Stimulated activated CD8-positive, alpha-beta memory T cell treated with anti-CD3 and anti-CD28 coated beads, Interleukin-15, amount 100 ng/mL, for 1 hour (primary cell): ENCODE measurements at places on chromosomes 1 and 21.

DNA sequence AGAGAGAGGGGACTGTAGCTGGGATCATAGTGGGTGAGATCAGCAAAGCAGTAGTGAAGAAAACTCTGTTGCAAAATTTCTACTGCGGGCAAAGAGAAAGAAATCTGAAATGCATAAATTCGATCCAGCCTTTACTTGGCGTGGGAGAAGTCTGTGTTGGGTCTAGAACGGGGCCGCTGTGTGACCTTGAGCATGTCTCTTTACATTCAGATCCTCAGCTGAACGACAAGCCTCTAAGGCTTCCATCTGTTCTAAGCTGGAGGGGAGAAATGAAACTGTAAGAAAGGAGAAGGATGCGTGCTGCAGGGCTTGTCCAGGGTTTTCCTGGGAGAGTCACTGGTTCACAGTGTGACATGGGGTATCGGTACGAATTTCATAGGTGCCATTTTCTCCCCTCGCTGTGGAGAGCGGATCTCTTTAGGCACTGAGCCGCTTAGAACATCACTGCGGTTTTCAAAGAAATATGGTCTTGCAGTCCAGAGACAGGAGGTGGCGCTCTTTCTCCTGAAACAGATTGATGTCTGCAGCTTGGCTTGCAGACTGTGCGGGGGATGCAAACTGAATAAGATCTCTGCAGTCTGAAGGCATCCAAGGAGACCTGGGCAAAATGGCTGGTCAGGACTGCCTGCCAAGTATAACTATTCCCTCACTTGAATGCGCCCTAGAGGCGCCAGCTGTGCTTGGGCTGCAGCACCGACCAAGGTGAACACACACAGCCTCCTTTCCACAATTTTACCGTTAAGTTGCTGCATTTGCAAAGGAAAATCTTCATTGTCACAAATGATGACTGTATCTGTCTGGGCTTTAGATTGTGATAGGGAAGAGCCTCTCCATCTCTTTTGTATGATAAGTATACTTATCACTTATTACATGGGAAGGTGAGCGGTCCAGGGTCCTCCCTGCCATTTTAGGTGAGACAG lies 104.1 kb downstream of the XCL2 start:
- DNase-seq = peak; percentile 71

GRCh38 chr1:8465692-8466091 lies 147.8 kb downstream of the SLC45A1 start:
- DNase-seq = no peak

DNA sequence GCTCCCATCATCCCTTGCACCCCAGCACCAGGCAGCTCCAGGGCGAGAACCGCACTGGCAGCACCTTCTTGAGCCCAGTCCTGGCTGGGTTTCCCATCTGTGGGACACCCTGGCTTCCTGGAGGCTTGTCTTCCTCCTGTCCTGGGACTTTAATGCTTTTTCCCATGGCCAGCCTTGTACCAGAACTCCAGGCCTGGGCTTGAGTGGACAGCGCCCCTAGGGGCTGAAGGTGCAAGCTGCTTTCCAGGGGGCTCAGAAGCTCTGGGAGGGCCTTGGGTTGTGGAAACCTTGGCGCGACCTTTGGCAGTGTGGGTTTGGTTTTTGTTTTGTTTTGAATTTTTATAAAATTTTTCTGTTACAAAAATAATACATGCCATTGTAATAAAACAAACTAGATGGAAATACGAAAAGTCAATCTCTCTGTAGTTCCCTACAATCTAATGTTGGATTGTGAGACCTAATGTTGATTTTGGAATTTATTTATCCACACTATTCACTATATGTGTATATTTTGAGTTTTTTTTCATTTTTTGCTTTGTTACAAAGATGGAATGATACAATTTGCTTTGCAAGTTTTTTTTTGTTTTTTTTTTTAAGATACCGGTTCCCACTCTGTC lies 33.8 kb upstream of the RPL11 start:
- no peak for DNase-seq

GRCh38 chr1:239276051-239276450 lies 110.3 kb upstream of the CHRM3 start:
- DNase-seq = no peak

DNA sequence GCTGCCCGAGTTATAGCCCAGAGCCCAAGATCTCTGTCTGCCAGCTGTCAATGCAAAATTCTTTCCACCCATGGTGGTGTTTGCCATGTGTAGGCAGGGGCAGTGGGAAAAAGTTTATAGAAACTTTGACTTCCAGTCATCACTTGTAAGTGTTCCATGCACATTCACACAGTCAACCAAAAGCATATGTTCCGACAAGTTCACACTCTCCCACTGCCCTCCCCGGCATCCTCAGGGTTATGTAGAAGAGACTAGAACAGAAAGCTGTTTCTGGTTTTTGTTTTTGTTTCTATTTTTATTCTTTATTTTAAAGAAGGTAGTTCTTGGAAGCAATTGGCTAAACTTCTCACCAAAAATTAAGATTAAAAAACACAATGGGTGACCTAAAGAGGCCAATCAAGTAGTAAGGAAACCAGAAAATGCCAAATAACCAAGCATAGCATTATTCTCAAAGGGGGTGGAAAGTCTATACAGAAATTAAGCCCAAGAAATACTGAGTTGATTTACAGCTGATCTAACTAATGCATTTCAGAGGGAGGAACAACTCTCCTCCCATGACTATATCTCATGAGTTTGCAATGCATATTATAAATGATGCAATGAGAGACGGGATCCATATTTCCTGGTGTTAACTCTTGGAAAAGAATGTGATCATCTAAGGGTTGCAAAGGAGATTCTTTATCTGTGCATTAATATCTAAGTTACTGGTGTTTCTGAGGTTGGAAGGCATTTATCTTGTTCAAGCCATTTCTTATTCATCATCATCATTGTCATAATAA lies 91.5 kb upstream of the ETS2 start:
- no peak for DNase-seq

DNA sequence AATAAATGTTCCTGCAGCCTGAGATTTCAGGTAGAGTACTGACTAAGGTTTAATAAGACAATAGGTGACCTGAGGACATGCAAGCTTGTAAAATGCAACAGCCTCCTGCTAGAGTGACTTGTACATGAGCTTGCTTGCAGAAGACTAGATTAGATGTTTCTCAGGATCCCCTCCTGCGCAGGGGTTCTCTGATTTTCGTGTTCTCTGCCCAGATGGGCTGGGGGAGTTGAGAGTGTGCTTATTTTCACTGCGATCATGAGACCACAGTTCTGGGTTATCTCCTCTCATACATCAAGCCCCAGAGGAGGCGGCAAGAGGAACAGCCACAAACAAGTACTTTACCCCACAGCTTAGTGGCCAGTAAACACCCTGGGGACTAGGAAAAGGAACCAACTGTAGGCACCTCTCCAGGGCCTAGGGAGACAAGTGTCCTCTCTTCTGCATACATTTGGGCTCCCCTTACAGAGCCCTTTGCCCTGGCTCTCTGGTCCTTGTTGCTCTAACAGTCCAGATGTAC lies 8.0 kb downstream of the TMEM81 start:
- no peak for DNase-seq

DNA sequence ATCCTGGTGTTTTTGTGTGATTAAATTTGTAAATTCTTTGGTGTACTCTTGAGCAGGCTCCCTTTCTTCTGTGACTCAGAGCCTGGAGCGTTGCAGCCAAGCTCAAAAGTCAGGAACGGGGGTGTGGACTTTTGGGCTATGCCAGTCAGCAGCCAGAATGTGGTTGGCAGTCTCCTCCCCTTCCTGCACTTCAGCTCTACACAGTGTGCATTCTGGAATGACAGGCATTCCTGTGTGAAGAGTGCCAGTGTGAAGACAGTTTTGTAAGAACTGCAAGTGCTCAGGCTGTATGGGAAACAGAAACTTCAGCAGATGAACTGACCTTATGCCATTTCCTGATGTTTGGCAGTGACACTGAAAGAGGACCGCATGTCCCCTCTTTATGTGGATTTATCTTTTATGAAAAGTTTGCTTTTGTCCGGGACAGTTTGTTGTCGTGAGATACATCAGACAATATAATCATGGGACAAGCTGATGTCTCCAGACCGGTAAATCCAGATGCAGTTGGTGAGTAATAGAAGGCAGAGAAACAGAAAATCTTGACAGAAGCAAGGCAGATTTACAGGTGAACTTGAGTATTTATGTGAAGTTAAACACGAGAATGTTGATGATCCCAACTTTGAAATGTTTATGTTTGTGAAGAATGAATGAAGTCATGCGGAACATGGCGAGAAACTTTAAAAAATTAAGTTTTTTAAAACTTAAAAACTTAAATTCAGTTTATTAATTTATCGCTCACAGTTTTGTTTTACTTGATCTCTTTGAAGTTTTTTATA lies 67.7 kb upstream of the RCC1 start:
- DNase-seq = no peak

- DNase-seq = no peak
Observed at GRCh38 chr1:109350655-109351054, 43.8 kb upstream of the MYBPHL start.

GRCh38 chr1:36751525-36751924 lies 268.8 kb upstream of the CSF3R start:
- DNase-seq = no peak

DNA sequence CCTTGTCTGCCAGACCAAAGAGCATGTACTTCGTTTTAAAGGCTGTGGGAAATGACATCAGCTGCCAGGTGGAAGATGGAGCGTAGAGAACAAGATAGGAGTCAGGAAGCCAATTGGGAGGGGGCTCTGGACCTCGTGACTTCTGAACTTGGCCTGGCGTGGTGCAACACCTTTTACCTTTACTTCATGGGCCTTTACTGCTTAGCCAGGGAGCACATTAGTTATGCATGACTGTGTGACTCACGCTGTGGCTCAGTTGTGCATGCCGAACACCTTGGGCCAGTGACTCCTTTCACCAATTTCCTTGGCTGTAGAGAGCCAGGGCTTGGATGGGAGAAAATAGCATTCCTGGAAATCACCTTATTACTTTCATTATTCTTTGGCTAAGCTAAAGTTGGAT lies 7.2 kb downstream of the XCL1 start:
- DNase-seq = no peak

DNA sequence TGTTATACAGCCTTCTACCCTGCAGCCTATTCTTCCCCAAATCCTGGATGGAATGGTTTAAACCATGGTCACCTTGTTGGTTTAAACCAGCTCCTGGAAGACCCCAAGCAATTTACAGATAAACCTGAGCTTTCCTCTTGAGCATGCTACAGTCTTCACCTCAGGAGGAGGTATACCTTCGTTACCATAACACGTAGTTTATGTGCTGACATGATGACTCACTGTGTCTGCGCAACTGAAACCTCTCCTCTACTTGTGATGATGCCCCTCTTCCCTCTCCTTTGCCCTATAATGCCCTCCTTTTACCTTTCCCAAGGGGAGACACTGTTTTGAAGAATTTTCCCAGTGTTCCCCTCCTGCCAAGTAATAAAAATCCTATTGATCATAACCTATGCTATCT lies 457.3 kb upstream of the RGS18 start:
- DNase-seq = no peak

- no peak for DNase-seq
Observed at GRCh38 chr1:224490549-224491537, 56.2 kb upstream of the WDR26 start.

- no peak for DNase-seq
Observed at GRCh38 chr1:209326831-209327230, 256.7 kb upstream of the CAMK1G start.

GRCh38 chr1:15870421-15870820 lies 22.9 kb downstream of the SPEN start:
- DNase-seq = no peak

DNA sequence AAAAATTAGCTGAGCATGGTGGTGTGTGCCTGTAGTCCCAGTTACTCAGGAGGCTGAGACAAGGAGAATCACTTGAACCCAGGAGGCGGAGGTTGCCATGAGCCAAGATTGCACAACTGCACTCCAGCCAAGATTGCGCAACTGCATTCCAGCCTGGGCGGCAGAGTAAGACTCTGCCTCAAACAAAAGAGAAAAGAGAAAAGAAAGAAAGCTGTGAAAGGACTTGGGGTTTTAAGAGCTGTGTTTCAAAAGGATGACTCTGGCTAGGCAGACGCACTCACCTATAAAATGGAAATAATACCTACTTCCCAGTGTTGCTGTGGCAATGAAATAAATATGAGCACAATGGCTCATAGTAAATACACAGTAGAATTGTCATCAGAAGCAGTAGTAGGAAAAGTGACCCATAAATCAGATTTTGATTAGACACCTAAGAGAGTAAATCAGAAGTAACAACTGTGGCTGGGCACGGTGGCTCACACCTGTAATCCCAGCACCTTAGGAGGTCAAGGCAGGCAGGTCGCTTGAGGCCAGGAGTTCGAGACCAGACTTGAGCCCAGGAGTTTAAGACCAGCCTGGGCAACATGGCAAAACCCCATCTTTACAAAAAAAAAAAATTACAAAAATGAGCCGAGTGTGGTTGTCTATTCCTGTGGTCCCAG lies 45.9 kb upstream of the PUM1 start:
- DNase-seq = no peak

- no peak for DNase-seq
Observed at GRCh38 chr1:45394342-45394741, 54.1 kb upstream of the MUTYH start.

GRCh38 chr21:14949603-14950002 lies 115.2 kb downstream of the NRIP1 start:
- DNase-seq = no peak

DNA sequence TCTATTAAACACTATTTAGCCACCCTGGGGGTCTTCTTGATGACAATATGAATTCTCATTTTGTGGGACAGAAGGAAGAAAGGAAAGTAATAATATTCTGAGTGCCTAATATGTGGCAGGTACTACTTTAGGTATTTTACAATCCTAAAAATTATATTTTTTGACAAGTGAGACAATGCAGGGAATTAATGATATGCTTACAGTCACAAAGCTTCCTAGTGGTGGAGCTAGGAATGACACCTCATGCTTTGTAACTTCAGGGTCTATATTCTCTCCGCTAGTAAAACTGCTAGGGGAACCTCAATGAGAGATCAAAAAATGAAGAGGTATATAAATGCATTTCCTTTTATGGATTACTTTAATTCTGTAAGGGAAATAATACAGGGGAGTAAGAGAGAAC lies 44.3 kb downstream of the TPR start:
- no peak for DNase-seq

- DNase-seq = no peak
Observed at GRCh38 chr1:32972814-32973428, 8.3 kb upstream of the RNF19B start.

DNA sequence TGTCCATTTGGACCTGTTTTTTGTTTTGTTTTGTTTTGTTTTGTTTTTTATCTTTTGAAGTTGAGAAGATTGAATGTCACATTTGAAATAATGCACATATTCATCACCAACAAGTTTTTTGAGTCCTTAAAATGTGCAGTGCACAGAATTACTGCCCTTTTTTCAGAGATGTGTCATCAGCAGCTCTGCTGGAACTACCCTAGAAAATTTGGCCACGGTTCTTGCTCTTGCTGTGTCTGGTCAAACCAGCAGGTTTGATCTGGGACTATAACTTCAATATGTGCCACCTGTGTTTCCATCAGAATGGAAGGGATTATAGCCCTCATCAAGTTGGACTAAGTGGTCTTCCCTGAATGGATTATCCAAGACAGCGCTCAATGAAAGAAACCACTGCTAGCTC lies 24.1 kb upstream of the CNN3 start:
- DNase-seq = no peak
